ENCODE measurements at places on chromosomes 7 and 10.

DNA sequence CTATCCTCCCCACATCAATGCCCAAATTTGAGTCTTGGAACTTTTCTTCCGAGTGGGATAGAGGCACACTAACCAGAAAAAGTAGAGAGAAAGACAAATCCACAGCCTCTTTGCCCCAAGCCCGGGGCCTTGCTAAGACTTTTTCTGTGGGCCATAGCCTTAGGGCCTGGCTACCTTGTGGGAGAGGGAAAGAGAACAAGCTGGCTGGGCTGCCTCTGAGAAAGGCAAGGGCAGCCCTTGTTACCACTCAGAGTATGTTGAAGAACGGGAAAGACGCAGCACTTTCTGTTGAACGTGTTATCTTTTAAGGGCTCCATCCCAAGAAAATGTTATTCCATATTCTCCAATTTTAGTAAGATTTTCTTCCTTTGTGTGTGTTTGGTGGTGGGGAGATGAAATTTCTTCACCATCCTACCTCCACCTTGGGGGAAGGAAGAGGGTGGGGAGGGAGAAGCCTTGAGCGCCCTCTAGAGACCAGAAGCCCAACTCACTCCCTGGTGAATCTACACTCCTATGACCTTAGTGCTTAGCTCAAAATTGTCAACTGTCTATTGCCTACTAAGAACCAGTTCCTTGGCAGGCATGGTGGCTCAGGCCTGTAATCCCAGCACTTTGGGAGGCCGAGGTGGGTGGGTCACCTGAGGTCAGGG is 3.9 kb upstream of the NRF1 start:
- DNase-seq, result peak; percentile 15

GRCh38 chr10:97590082-97590747 is 694 bp downstream of the C10orf62 start:
- DNase-seq, result no peak

GRCh38 chr7:2611401-2611800 is 20.4 kb upstream of the TTYH3 start:
- DNase-seq, result no peak

DNA sequence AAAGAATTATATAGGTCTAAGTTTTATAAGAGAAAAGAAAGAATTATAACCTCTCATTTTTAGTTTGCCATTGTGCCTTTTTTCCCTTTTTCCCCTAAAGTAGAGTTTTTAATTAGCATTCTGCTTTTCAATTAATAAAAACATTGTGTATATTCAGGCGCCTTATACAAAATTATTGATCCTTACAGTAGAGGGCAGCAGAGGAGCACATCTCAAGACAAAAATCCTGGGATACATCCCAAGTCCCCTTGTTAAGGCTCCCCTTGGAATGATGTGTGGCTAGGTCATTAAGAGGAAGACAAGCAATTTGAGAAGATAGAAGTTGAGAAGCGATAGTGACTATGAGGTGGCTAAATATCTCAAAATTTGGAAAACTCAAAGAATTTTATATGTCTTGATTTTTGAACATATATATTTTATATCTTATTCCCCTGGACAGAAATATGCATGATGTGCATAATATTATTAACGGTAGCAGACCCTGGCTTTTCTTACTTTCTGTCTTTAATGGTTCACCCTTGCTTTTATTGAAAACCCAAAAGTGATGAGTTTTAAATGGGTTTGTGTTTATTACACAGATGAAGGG is 19.1 kb upstream of the TPK1 start:
- peak; percentile 45 for DNase-seq

- DNase-seq, result no peak
Measured at GRCh38 chr7:43771128-43771527, 12.6 kb downstream of the BLVRA start.

GRCh38 chr10:123683865-123684264 is 17.7 kb downstream of the GPR26 start:
- DNase-seq, result no peak

- DNase-seq, result no peak
Measured at GRCh38 chr7:55969391-55969790, 5.0 kb downstream of the NIPSNAP2 start.

GRCh38 chr7:74612015-74612829 is 45.3 kb upstream of the GTF2I start:
- DNase-seq, result peak; percentile 46

DNA sequence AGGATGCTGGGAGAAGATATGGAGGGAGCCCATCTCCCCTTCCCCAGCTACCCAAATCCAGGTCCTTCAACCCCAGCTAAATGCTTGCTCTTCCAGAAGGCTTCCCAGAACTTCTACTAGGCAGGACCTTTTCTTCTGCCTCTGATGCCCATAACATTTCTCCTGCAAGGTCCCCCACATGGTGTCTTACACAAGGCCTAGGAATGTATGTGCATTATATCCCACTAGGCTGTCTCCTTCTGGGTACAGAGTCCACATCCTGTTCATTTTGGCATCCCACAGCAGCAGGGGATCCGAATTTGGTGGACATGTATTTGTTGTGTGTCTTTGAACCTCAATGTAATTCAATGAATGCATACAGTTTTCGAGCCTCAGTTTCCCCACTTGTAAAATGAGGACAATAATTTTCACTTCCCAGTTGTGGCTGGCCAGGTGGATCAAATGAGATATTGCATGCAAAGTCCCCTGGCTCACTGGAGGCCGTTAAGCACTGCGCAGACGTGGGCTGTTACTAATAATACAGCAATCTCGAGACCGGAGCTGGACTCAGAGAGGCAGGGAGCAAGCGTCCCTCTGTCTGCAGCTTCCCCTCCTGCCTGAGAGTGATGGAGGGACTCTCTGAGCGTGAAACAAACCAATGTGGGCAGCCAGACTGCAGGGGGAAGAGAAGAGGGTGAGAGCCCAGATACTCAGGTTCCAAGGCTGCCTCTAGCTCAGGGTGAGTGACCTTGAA is 18.6 kb upstream of the YWHAG start:
- no peak for DNase-seq

DNA sequence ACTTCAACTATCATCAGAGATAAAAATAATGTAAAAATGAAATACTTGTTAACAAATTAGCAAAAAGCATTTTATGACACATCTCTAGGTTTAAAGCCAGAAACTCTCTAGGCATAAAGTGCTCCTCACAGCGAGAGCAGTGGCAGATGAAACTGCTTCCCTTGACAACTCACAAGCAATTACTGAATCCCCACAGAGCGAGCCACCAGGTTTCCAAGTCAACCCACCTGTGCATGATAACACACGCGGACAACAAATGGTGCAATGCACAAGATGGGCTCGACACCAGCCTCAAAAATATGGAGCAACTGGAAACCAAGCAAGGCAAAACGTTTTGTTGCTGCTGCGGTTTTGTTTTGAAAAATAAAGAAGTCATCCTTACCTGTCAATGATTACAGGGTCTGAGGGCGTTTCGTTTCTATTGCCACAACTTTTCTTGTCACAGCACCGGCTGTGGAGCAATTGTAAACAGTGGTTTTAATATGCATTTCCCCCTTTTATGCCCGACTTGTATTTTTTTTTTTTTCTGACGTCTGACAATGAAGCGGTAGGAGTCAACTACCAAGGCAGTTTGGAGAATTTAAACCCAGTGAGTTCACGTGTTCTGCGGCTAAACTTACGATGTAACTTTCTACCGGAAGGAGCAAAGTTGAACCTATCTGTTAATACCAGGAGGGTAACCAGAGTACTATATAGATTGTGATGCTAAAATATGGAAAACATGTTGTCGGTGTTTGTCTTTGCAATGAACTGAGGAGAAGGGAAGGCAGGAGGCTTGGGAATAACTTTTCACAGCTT is 7.0 kb downstream of the EBF3 start:
- no peak for DNase-seq
